ENCODE measurements at places on chromosomes 16 and 17. TPM values are rescaled to one million over a fixed set of nuclear protein-coding genes. Genes with fewer than 3 reads are reported as not detected.

The CTRB1 gene
- not detected for total RNA-seq

The KRT24 gene
- not detected for total RNA-seq

The SREBF1 gene
- total RNA-seq, result 59.2 TPM

The ABCC6 gene
- total RNA-seq, result 2.4 TPM

The CCT6B gene
- total RNA-seq, result 2.1 TPM

The CRYBA1 gene
- total RNA-seq, result not detected

The SPATA32 gene
- total RNA-seq, result not detected

The FBRS gene
- total RNA-seq, result 69.3 TPM

The TP53TG3D gene
- total RNA-seq, result not detected

The TMC6 gene
- 61.7 TPM for total RNA-seq

The TBC1D3D gene
- total RNA-seq, result 0.43 TPM

The ZMYND15 gene
- 0.09 TPM for total RNA-seq

The PNMT gene
- 1.5 TPM for total RNA-seq

The MARCHF10 gene
- not detected for total RNA-seq

The PYDC1 gene
- total RNA-seq, result not detected

The BPTF gene
- total RNA-seq, result 73.9 TPM

The TNP2 gene
- total RNA-seq, result not detected
